GM13977 (cell line): ENCODE measurements at places on chromosomes 16 and 17.

DNA sequence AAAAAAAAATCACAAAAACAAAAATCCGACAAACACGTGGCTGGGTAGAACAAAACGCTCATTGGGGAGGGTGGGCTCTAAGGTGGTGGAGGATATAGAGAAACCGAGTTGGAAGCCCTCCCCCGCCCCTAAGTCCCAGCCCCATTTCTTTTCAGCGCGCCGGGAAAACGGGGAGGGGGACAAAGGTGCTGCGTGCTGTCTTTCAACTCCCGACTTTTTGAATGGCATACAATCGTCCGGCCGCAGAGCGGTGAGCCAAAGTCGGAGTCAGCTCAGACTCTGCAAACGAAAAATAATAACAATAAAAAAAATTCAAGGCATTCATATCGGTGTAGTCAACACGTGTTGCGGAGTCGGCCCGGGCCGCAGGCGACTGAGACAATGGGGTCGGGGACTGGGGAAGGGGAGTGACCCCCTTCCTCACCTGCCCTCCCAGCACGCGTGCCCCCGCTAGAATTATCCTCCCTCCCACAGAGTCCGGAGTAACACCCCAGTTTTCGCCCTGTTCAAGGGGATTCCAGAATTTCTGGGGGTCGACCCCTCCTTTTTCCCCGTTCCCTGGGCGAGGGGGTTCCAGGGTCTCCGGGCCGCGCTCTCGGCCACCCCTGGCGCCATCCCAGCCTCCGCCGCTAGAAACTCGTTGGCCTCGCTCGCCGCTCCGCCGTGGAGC lies 1.7 kb upstream of the IGF2BP1 start:
- no peak for DNase-seq

DNA sequence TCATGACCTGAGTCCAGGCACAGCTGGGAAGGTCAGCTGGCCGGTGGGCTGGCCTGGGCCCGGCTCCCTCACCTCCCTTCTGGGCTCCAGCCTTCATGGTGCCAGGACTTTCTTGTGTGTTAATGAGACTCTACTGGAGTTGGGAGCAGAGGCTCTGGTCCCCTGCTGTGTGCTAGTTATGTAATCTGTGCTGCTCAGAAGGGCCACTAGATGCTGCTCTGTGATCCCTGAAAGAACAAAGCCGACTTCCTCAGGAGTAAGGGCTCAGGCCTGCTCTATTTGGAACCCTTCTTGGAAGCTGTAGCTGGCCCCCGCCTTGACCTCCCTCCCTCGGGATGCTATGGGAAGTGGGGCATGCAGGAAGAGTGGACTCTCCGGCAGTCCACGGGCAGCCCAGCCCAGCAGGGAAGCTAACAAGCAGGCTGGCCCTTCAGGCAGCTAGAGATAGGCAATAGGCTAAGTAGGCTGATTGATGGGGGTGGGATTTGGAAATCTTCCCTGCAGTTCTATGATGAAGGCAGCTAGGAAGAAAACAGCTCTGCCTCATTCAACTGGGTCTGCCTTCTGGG lies 3.3 kb upstream of the CDK5R1 start:
- peak; percentile 81 for DNase-seq

DNA sequence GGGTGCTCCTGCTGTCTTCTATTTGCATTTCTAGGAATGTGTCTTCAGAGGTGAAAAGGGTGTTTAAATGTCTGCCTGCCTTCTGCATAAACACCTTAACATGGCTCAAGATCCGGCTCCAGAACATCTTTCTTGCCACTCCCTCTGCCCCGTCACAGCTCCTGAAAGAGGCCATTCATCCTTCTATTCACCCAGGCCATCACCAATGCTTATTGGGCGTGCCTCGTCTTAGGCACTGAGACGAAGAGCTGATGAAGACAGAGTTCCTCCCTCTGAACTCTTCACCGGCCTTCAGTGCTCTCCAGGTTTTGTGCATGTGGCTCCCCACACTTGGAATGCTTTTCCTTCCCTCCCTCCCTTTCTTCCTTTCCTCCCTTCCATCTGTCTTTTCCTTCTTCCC lies 386.7 kb downstream of the UTP18 start:
- no peak for DNase-seq

- DNase-seq, result no peak
These were observed 13.2 kb downstream of the C17orf50 start for GRCh38 chr17:35773679-35774425.

- no peak for DNase-seq
These were observed 18.8 kb downstream of the RPH3AL start for GRCh38 chr17:333626-334396.
